ENCODE measurements at places on chromosomes 7 and 10. TPM values are rescaled to one million over a fixed set of nuclear protein-coding genes. Genes with fewer than 3 reads are reported as not detected.

The PRKAR2B gene
- 7.5 TPM for total RNA-seq

- DNase-seq = no peak
Measured at GRCh38 chr10:3775696-3776551, 9.1 kb downstream of the KLF6 start.

DNA sequence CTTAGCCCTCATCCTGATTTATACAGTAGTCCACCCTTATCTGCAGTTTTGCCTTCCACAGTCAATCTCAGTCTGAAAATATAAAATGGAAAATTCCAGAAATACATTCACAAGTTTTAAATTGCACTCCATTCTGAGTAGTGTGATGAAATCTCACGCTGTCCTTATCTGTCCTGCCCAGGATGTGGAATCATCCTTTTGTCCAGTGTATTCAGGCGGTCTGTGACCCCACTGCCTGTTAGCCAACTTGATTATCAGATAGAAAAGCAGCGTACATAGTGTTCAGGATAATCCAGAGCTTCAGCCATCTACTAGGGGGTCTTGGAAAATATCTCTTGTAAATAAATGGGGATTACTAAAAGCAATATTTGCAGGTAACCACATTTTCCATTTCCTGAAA is 146.3 kb downstream of the MALRD1 start:
- DNase-seq = no peak

The ASB4 gene
- 2.4 TPM for total RNA-seq

The NEUROD6 gene
- total RNA-seq = not detected

DNA sequence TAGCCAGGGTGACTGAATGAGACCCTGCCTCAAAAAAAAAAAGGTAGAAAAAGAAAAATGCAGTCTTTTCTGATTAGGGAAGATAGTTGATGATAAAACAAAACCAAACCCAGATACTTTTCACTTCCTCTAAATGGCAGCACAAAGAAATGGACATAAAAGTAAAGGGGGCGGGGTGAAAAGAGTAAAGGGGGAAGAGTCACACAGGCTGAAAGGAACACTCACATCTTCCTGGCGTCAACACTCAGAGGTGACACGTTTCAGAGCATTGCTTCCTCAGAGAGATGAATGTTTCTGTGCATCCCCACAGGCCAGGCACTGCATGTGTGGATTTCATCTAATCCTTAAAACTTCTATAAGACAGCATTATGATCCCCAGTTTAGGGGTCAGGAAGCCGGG is 81.2 kb downstream of the HIPK2 start:
- no peak for DNase-seq
